ENCODE measurements at places on chromosomes 12 and 14.

- no peak for DNase-seq
Measured at GRCh38 chr14:66641861-66642635, 134.1 kb downstream of the GPHN start.

- DNase-seq, result no peak
Measured at GRCh38 chr14:32657081-32657480, 281.6 kb upstream of the NPAS3 start.

DNA sequence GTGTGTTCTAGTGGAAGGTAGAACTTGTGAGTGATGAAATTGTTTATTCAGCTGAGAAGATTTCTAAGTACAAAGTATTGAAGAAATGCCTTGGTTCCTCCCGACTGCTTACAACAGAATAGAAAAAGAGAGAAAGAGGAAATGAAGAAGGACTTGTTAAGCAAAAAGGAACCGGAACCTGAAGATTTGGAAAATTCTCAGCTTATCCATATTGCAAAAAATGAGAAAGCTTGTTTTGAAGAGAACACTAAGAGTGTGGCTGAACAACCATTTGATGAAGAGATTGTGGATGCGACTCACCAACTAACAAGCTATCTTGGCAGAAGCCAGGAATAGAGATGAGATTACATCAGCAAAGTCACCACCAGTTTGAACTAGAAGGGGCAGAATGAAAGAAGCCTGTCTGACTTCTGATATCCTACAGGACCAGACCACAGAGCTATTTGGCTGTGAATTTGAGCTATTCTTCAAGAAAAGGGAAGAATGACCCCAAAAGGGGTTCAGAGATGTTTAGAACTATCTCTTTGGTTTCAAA is 15.1 kb downstream of the NDUFA9 start:
- no peak for DNase-seq

DNA sequence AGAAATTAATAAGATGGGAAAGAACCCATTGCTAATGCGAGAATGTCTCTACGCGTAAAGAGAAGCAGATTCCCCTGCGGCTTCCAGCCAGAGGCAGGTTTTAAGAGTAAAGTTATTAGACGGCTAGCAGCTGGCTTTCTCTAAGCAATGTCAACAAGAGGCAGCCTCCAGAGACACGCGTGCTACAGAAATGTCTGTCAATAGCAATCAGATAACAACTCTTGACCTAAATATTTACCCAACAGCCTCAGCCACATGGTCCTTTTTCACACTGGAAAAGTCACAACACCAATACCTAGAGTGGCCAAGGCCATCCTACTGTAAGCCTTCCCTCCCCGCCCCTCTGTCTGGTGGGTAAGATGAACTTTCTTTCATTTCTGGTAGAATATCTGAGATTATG is 146.0 kb upstream of the SFSWAP start:
- no peak for DNase-seq

DNA sequence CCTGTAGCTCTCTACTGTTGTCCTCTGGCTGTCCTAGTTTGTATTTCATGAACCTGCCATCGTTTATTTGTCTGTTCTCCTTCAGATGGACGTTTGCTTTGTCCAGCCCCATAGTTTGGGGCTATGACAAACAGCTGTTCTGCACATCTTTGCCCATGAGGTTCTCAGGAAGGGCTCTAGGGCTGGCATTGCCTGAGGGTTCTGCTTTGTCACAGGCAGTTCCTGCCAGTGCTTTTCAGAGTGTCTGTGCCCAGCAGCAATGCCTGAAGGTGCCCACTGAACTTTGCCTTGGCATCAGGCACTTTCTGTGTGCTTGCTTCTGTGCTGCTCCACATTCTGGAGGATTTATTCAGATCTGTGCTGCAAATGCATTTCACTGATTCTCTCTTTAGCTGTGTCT is 361.3 kb downstream of the TMEM121 start:
- no peak for DNase-seq

DNA sequence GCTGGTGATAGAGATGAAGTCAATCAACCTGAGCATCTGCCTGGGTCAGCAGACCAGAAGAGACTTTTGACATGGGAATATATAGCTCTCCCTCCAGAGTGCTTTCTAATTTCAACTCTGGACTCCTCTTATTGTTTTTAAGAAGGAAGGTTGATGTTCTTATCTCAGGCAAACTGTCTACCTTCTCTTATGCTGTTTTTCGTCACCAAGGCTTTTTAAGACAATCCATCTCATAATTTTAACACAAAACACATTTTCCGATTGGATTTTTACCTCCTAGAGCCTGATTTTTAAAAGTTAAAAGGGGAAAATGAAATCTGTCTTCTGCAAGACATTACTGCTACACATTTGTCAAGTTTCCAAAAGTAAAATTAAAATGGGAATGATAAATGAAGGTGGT is 368.7 kb upstream of the MIS18BP1 start:
- no peak for DNase-seq

DNA sequence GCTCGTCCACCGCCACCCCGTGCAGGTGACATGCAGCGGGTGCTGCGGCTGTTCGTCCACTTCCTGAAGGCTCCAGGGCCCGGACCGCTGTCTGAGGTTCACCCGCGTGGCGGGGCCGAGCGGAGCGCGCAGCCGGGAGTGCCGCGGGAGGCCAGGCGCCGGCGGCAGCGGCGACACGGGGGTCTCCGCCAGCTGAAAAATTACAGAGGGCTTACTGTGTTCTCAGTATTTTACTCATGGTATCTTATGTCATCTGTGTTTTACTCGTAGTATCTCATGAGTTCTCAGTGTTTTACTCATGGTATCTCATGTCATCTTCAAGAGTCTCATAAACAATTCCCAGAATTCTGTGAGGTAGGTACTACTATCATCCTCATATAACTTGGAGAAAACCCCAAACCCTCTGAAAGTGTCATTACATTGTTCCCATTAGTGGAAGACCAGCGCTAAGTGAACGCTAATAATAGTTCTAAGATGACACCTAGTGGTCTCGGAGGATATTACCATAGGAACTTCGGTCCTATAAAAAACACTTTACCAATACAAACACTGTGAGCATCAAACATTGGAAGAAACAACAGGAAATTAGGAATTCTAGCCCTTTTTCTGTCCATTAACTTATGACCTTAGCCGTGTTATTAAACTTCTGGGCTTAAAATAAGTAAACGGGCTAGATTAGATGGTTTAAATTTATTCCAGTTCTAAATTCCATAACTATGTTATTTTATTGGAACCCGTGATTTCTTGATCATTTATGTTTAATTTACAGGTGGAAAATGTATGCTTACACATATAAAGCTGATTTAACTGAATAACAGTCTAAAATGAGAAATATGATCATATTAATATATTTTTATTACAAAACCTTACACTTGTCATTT is 32.4 kb downstream of the AK7 start:
- no peak for DNase-seq

GRCh38 chr12:126055521-126055920 is 990.3 kb downstream of the AACS start:
- DNase-seq, result no peak

DNA sequence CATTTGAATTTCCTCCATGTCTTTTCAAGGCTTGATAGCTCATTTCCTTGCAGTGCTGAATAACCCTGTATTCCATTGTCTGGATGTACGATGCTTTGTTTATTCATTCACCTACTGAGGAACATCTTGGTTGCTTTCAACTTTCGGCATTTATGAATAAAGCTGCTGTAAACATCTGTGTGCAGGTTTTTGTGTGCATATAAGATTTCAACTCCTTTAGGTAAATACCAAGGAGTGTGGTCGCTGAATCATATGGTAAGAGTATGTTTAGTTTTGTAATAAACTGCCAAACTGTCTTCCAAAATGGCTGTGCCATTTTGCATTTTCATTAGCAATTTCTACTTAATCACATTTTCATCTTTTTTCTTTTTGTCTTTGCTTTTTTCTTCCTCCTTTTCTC is 327.7 kb upstream of the TBX3 start:
- no peak for DNase-seq

GRCh38 chr12:117026343-117026742 is 72.9 kb downstream of the TESC start:
- DNase-seq, result no peak

DNA sequence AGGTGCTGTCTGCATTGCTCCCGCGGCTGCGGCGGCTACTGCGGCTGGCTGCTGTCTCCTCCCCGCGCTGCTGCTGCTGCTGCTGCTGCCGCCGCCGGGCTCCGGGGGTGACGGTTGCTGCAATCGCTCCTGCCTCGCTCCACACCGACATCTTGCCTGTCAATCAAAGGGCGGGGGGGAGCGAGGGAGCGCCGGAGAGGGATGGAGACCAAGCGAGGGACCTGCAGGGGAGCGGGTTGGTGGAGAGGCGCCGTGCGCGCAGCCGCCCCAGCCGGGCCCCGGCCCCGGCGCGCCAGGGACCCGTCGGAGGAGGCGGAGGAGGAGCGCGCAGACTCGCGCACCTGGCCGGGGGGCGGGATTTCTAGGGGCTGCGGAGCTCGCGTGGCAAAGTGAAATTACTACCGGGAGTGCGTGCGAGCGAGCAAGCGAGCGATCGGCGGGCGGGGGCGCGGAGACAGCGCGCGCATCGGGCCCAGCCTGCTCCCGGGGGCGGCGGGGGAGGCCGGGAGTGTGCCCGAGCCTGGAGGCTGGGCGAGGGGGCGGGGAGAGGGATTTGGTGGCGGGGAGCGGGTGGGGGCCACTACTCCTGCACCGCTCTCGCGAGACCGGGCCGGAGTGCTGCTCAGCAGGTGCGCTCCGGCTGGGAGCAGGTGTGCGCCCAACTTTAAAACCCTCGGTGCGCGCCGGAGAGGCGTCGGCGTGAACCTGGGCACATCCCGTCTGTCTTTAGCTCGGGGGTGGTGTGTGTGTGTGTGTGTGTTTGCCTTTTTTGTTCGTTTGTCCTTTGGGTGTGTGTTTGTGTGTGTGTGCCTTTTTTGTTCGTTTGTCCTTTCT is at the start of gene KSR2:
Gene KSR2 (minus strand): TSS at position 165 of the 834 bp plus-strand sequence. CDS start 735 bp downstream, outside the sequence.
- DNase-seq, result peak; percentile 81

- no peak for DNase-seq
Measured at GRCh38 chr12:20486233-20486632, 117.9 kb downstream of the PDE3A start.

DNA sequence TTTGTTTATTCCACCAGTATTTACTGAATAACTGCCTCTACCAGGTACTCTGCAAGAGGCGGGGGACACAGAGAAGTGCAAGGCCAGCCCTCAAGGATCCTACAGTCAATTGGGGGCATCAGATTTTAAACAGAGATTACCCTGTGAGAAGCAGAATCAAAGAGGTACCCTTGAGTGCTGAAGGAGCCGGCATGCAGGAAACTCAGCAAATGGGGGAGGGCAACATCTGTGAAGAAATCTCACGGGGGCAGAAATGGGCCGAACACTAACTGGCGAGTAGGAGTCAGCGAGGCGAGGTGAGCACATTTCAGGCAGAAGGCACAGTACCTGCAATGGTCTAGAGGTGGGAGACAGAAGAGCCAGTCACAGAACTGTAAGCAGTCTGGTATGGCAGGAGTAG is 9.0 kb downstream of the GALNT6 start:
- DNase-seq, result no peak

- DNase-seq, result no peak
Measured at GRCh38 chr12:66767536-66767935, 88.7 kb upstream of the GRIP1 start.

DNA sequence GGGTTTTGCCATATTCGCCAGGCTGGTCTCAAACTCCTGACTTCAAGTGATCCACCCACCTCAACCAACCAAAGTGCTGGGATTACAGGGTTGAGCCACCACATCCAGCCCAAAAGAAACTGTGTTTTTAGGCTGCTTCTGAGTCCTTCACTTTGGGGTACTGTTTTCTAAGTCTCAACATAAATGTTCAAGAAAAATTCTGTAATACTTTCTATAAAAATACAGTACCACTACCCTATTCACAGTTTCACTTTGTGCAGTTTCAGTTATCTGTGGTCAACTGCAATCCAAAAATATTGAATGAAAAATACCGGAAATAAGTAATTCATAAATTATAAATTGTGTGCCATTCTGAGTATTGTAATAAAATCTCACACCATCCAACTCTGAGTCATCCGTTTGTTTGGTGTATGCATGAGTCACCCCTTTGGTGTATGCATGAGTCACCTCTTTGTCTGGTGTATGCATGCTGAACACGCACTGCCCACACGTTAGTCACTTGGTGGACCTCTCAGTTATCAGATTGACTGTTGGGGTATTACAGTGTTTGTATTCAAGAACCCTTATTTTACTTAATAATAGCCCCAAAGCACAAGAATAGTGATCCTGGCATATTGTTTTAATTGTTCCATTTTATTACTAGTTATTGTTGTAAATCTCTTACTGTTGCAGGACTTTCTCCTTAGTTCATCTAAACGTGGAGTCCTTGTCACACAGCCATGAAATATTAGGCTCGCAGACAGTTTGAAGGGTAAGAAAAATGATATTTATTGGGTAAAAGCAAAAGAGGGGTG is 190.2 kb downstream of the FSCB start:
- no peak for DNase-seq

DNA sequence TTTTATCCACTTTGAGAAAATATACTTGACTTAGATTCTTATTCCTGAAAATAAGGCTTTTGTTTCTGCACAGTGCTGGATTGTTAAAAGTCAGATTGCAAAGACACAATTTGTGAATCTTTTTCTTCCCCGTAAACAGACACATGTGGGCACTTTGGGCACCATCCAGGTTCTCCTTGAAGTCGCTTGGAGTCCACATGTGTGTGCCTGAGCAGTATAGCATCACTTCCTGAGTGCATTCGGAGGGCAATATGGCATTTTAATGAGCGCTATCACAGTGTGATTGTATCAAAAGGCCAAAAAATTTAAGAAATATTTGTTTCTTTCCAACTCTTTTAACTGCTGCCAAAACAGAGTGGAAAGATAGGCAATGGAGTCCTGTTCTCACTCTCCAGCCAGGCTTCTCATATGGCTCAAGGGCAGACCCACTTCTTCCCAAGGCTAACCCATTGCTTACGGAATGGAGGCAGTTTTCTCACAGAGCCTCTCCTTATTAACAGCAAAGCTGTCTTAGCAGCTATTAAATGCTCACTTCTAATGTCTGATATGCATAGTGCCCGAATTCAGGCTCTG is 397.1 kb downstream of the EGLN3 start:
- DNase-seq, result no peak

GRCh38 chr12:24806386-24806785 is 142.5 kb downstream of the BCAT1 start:
- no peak for DNase-seq

- DNase-seq, result no peak
Measured at GRCh38 chr14:23008831-23009230, 1.1 kb downstream of the C14orf93 start.

GRCh38 chr12:115203701-115204100 is 519.7 kb upstream of the TBX3 start:
- no peak for DNase-seq

DNA sequence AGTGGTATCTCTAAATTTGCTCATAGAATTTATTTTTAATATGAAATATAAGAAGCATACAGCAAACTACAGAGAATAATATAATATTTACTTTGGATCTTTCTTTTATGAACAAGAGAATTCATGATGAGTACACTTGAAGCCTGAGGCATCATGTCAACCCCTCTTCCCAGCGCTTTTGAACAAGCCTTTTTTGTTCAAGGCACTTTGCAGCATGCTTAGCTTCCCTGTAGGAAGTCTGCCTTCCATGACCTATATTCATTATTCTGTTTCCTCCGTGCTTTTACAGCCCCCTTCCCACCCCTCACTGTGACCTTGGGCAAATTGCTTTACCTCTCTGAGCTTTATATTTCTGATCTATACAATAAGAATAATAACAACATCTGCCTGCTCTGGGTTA is 41.6 kb downstream of the SCN8A start:
- no peak for DNase-seq

GRCh38 chr12:128830505-128830893 is 6.7 kb upstream of the SLC15A4 start:
- DNase-seq, result no peak

- DNase-seq, result no peak
Measured at GRCh38 chr12:100860611-100861010, 66.0 kb downstream of the ANO4 start.

GRCh38 chr12:56572288-56572687 is 50.7 kb downstream of the RBMS2 start:
- no peak for DNase-seq

- DNase-seq, result no peak
Measured at GRCh38 chr14:97709552-97709951, 912.4 kb downstream of the VRK1 start.
